Fibroblast of the aortic adventitia (primary cell): ENCODE measurements at places on chromosomes 5 and 9. TPM values are rescaled to one million over a fixed set of nuclear protein-coding genes. Genes with fewer than 3 reads are reported as not detected.
A peak's percentile ranks its signal among the peaks of the same experiment; 100 is the strongest.

The COL15A1 gene
- total RNA-seq, result 25.1 and 25.3 TPM in 2 replicates

GRCh38 chr5:111172504-111172903, 51.7 kb upstream of the CAMK4 start:
- no peak for DNase-seq

GRCh38 chr5:54024466-54024865, 285.9 kb downstream of the ARL15 start:
- DNase-seq, result peak; percentile 42

DNA sequence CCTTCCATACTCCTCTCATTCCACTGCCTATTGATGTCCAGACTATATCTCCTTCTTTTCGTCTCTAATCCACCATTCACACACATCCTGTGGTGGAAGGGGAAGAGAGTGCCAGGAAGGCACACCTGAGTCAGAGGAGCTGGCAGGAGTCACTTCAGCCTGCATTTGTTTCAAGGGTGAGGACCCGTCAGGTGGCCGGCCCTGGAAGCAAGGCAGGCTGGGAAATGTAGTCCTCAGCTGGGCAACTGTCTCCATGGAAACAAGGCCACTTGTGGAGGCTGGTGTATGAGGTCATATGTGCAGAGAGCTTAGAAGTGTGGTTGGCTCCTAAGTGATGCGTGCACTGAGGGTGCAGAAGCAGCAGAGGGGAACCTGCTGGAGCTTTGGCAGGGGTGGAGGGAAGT, 278.4 kb downstream of the NSG2 start:
- DNase-seq, result no peak

The ARID3C gene
- total RNA-seq, result 0.09 and 0.74 TPM in 2 replicates

- DNase-seq, result no peak
These were observed 184.8 kb upstream of the RASEF start for GRCh38 chr9:83247732-83248131.

DNA sequence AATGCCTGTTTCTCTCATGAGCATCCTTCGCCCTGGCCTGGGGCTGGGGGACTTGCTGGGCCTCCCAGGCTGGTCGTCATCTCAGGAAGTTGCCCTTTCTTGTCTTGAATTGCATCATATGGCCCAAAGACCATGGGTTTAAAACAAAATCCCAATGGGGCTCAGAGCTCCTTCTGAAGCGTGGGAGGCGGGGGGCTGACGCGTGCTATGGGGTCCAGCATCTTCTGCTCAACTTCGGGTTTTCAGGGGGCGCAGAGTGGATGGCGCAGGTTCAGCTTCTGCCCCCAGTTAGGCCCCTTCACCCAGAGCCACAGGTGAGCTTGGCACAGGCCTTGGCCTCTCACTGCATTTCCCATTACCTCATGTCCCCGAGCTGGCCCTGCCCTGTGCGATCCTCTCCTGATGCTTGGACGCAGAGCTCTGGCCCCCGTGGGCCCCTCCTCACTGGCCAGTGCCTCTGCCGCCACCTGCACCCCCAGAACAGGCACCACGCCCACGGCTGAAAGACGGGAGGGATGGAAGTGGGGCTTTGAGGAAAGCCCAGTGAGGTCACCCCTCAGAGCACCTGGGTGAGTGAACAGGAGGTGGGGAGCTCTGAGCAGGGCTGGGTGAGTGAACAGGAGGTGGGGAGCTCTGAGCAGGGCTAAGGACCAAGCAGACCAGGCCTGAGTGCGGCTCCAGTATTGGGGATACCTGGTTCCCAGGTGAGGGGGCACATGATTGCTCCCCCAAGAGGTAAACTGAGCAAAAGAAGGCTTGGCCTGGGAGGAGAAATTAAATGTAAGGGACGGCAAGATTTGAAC, 56.0 kb downstream of the TRIP13 start:
- DNase-seq, result no peak

The IL13 gene
- not detected in 2 replicates for total RNA-seq

DNA sequence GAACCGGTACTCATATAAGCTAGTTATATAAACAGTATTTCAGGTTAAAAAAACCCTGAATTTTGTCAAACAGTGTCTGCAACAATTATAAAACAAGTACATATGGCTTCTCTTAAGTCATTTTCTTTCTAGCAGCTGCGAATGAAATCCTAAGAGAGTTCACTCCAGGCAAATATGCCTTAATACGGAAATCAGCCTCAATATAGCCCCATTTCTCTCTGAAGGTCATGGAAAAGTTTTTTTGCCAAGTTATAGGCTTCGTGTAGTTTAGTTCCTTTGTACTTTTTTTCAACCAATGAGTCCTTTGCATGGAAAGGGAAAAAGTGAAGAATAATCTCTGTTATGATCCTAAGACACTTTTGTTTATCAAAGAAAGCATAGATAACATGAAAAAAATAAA, 848.0 kb upstream of the ACO1 start:
- DNase-seq, result no peak

DNA sequence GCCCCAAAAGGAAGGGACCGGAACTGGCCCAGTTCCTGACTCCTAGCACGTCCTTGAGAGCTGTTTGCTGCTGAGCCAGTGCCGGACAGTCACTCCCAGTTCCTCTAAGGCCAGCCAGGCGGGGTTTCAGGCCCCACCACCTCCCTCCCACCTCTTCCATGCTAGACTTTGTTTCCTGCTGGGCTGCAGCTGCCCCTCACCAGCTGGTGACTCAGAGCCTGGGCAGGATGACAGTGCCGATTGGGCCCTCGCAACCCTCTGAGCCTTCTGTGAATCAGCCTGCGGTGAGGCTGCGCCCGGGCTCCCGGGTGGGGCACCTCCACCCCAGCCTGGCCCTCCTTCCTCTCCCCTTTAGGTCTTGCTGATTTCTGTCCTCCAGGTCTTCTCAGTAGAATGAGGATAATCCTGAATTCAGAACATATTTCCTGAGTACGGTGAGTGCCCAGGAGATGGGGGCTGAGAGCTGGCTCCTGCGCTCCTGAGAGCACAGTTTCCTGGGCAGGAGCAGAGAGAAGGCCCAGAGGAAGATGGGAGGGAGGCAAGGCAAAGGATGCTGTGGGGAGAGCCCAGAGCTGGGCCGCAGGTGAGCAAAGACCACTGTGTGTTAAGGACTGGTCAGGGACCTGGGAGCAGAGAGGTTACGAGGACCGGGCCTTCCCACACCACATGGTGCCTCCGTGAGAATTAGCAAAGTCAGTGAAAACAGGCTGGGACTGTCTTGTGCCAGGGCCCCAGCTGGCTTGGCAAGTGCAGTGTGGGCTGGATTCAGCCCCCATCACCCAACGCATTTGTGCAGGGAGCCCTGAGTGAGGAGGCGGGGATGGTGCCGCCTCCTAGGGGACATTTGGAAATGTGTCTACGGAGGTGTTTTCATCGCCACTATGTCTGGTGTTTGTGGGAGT, 32.9 kb upstream of the STXBP1 start:
- peak; percentile 96 for DNase-seq

The PCDHGB4 gene
- total RNA-seq, result 9.0 and 17.4 TPM in 2 replicates

The SLC25A2 gene
- total RNA-seq, result 0.72 TPM in 1 of 2 replicates, not detected in the other

The COL23A1 gene
- total RNA-seq, result 0.57 TPM in 1 of 2 replicates, not detected in the other

The SGCD gene
- 7.9 and 11.7 TPM in 2 replicates for total RNA-seq

GRCh38 chr5:178462816-178463215, 127.4 kb downstream of the COL23A1 start:
- no peak for DNase-seq

DNA sequence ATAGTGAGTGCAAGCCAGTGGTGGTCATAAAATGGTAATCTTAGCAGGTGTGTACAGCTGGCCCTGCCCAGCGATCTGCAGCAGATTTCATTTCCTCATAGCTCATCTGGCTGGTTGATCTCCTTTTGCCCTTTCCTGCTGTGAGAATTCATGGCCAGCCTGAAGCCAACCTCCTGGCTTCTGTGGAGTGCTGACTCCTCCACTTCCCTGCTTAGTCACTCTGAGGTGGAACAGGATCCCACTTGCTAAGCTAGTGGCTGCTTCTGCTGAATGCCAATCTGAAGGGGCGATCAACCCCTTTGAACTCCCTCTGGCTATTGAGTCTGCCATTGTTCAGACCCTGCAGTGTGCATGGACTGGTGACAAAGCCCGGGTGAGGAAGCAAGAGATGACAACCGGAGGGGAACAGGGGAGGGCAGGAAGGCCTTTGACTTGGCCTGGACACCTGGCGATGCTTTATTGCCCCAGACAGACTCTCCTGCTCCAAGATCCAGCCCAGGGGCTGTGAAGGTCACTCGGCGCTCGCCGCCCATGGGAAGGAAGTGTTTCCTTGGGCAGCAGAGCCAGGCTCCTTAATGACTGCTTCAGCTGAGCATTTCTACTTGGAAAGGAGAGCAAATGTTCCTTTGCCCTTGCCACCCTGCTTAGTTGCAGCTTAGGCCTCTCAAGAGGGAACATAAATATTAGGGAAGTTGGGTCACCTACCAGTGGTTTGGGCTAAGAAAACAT, 341.1 kb downstream of the ZSWIM6 start:
- DNase-seq, result peak; percentile 8

DNA sequence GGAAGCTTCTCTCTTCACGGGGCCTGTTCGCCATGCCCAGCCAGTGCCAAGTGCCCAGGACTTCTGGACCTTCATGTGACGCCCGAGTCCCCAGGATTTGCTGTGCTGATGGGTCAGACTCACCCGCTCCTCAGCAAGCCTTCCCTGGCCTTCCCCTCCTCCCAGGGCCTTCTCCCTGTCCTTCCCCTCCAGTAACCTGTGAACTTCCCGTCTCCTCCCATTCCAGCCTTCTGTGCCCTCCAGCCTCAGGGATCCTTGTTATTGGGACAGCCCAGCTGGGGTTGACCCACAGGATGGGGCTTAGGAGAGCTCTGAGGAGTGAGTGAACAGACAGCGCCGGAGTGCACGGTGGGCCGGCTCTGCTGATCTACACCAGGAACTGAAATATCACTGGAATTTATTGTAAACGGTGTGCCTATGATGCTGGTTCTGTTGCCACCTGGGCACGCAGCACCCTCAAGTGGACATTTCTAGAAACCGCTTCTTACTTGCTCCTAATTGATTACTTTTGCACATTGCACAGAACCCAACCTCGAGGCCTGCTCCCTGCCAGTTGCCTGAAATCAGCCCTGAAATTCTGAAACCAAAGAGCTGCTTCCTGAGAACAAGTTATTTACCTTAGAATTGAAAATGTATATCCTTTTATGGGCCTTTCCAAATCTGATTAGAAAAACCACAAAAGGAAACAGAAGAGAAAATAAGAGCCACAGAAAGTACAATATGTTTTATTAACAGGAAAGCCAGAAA, 1.5 kb downstream of the SPAAR start:
- peak; percentile 69 for DNase-seq

GRCh38 chr9:71144495-71144894, 23.1 kb upstream of the TRPM3 start:
- DNase-seq, result no peak

The INSL4 gene
- total RNA-seq, result not detected in 2 replicates

The PCDHGC5 gene
- 7.0 and 10.5 TPM in 2 replicates for total RNA-seq

The PCDHGA7 gene
- 2.9 and 8.4 TPM in 2 replicates for total RNA-seq

The S100Z gene
- not detected in 2 replicates for total RNA-seq

The MCIDAS gene
- total RNA-seq, result not detected in 2 replicates
